NCI-H2081 treated with DMSO at 0.1 percent for 48 hours (cell line): ENCODE measurements at places on chromosomes 13 and 19.
A peak's percentile ranks its signal among the peaks of the same experiment; 100 is the strongest.

DNA sequence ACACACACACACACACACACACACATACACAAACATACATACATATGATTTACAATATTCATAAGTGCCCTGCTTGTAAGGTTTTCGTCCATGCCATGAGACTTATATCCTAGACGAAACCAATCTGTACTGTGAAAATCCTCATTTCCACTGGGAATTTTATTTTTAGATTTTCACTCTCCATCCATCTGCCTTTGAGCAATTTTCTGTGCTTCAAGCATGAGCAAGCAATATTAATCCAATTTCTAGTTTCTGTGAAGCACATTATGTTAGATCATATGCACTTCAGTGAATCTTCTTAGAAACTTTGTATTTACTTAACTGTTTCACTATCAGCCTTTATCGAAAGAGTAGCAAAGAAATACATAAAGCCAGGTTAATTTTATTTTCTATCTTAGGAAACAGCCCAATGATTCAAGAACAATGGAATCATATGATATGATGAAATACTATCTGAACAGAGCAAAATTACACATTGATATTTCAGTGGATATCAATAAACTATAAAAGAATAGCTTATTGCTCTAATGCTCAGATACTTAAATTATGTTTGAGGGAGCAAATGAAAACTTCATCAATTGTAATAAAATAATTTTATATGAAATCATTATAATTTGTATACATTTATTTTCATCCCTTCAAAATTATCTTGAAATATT is 1100.7 kb upstream of the MIR17HG start:
- no peak for DNase-seq

DNA sequence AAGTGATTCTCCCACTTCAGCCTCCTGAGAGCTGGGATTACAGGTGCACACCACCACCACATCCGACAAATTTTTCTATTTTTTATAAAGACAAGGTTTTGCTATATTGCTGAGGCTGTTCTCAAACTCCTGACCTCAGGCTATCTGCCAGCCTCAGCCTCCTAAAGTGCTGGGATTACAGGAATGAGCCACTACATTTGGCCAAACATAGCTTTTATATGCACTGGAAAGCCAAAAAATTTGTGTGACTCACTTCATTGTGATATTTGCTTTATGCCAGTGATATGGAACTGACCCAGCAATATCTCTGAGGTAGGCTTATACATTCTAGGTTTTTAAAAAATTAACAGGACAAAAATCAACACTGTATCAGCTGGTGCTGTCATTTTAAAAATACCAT is 26.8 kb upstream of the ACOD1 start:
- DNase-seq, result no peak

DNA sequence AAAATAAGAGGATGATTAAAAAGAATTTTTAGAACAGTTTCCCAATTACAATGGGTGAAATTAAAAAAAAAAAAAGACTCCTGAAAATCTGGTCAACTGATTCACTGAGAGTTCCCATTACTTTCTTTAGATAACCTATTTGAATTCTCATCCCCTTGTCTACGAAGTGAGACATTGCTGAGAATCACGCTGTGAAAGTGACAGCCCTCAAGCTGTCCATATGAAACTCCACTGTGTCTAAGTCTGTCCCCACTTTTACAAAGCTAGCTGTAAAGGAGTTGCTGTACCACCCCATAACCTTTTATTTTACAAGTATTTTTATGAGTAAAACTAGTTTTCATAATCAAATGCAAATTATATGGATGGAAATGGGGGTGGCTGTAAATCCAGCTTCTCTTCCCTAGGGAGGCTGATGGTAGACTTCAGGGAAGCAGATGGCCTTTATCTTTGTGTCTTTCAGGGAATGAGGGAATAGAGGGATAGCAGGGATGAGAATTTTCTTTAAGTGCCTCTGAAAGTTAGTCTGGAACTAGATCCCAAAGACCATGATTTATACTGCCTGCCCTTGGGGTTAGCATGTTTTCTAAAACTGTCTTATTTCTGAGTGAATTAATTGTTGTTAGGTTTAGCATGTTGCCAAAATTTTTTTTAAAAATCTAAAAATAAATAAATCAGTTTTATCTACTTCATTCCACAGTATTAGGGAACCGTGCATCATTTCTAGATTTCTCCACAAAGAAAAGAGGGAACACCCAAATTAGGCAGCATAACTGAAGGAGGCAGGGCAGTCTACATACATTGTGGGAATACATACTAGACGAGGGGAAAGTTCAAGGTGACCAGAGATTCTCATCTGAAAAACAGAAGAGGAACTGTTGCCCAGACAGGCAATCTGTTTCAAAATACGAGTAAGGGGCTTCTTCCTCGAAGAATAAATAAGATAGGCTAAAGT is 1219.1 kb downstream of the UQCRFS1 start:
- DNase-seq, result no peak

DNA sequence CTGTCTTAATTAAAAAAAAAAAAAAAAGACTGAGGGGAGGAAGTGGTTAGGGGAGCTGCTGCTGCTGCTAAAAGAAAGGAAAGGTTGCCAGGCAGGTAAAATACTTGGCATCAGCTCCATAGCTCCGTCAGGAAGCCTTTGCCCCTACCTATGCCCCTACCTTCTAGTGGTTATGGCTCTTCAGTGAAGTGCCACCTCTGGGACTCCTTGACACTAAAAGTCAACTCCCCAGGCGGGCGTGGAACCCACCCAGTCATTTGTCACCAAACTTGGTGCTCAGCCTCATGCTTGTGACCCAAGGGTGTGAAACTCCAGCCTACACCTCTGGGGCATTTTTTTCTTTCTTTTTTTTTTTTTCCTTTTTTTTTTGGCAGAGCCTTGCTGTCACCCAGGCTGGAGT is 4.9 kb upstream of the NECTIN2 start:
- DNase-seq, result no peak

- no peak for DNase-seq
Measured at GRCh38 chr13:64529874-64530485, 2700.2 kb downstream of the PCDH9 start.

- DNase-seq, result peak; percentile 52
Measured at GRCh38 chr19:18157465-18158063, 4.6 kb downstream of the PIK3R2 start.

DNA sequence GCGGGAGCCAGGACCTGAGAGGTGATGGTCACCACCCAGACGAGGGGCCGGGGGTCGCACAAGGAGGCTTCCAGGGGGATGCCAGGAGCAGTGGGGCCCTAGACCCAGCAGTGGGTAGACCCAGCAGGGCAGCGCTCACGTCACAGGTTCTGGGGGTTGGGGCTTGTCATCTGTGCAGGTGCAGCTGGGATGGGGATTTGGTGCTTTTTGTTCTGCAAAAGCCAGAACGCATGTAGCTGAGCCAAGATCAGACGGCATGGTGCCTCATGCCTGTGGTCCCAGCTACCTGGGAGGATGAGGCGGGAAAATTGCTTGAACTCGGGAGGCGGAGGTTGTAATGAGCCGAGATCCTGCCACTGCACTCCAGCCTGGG is 15.1 kb downstream of the CSNK1G2 start:
- DNase-seq, result no peak

GRCh38 chr13:99404005-99404755 is 97.0 kb upstream of the GPR183 start:
- DNase-seq, result no peak

GRCh38 chr13:47459512-47459911 is 541.6 kb downstream of the SUCLA2 start:
- DNase-seq, result no peak

DNA sequence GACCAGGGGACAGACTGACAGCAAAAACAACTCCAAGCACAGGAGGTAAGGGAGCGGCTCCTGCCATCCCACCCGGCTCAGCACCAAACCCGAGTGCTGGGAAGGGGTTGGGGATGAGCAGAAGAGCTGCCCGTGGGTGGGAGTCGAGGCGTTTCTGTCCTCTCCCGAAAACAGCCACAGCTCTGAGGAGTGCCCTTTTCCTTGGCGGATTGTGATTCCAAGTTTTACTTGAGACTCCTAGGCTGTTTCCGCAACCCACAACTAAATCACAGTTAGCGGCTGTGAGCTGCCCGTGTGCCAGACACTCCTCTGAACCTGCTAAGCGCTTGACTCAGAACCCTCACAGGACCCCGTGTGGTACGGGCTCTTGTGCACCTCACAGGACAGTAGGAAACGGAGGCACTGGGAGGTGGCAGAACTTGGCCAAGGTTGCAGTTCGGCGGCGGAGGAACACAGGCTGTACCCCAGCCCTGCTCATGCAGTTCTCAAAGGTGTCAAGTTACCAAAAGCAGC is 21.4 kb downstream of the CFAP97D2 start:
- DNase-seq, result no peak

GRCh38 chr13:114226088-114226487 is 8.6 kb upstream of the CDC16 start:
- no peak for DNase-seq

GRCh38 chr13:62595976-62596375 is 1180.3 kb upstream of the PCDH20 start:
- DNase-seq, result no peak

DNA sequence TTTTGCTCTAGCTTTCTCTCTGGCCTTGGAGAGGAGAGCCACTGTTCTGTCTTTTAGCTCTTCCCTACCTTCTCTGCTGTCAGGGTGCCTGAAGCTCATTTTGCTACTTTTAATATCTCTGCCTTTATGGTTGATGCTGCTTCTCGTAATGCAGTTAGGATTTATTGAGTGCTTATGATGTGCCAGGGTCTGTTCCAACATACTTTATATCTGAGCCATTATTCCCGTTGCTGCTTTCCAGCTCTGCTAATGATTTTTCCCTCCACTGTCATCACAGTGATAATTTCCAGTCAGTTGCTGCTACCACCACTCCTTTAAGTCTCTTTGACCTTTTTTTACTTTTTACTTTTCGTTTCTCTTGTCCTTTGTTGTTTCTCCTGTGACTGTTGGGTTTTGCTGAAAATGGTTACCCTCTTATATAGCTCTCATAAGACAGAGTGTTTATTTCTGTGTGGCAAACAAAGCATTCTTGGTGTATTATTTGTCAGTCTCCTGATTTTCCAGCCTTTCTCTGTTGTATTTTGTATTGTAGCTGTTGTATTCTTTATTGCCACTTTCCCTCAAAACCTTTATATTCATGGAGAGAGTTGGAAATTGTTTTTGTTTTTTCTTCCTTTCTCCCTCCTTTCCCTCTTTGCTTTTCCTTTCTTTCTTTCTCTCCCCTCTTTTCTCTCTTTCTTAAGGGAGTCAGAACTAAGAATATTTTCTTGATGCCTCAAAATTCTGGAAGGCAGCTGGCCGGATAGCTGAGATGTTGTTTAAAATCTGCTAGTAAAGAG is 37.4 kb downstream of the COG6 start:
- DNase-seq, result no peak

- no peak for DNase-seq
Measured at GRCh38 chr19:9986787-9987281, 23.5 kb downstream of the COL5A3 start.

GRCh38 chr19:15260939-15261338 is 28.7 kb upstream of the EPHX3 start:
- DNase-seq, result no peak

DNA sequence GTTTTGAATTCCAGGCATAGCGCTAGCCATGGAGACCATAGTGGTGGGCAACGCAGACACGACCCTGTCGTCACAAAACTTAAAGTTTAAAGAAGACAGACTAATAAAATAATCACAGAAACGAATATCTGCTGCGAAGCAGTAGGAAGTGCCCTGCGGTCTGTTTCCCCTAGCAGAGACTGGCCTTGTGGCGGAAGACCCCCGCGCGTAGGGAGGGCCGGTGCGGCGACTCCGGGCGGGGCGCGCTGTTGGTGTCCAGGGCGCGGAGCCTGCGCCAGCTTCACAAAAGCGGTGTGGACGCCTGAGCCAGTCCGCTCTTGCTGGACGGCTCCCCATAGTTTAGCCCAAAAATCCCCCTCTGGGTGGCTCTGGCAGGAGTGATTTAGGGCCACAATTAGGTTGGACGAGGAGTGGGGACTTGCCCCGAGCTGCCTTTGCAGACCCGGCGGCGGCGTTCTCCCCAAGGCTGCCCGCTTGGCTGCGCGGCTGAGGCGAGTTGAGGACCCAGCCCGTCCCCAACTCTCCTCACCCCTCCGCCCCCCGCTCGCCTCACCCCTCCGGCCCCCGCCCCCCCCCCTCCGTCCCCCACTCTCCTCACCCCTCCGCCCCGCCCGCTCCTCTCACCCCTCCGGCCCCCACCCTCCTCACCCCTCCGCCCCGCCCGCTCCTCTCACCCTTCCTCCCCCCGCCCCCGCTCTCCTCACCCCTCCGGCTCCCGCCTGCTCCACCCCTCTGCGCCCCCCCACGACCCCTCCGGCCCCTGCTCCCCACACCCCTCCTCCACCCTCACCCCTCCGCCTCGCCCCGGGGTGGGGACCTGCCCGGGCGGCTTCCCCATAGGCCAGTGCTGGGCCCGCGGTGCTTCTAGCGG is 14.2 kb upstream of the LATS2 start:
- no peak for DNase-seq

DNA sequence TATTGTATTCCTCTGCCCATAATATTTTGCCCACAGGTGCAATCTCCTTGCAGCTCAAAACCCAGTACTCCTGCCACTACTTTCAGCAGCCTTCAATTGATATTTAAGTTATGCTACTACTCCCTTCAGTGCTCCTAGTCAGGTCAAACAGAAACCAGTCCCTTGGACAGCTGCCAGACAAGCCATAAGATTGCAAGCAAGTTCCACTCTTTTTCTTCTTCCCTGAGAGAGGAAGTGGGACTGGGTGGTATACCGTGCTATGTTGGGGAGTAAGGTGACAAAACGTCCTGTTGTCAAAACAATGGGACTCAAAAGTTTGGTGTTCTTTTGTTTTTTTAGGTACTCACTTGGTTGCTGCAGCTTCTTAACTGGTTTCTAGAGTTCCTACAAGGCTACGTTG is 63.1 kb upstream of the FRY start:
- no peak for DNase-seq

- DNase-seq, result no peak
Measured at GRCh38 chr19:13985771-13986347, 20.3 kb downstream of the RFX1 start.

DNA sequence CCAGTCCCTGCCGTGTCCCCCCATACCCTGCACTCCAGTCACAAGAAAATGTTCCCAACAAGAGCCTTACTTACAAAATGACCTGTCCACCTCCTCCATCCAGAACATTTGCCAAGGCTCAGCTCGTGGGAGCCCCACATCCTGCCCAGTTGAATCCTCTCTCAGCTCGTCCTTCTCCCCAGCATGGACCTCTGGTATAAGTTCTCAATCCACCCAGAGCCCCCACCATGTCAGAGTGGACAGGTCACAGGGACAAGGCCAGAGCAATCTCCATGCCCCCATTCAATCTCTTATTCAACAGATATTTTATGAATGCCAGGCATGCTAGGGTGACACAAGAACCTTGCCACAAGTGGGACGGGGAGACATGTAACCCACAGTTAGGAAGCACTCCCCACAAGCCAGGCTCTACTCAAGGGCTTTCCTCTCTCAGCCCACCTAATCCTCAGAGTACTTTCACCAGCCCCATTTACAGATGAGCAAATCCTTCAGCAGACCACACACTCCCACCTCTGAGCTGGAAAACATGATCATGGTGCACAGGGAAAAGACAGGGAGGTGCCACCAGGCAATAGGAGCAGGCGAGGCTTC is 15.1 kb downstream of the DEDD2 start:
- no peak for DNase-seq

- no peak for DNase-seq
Measured at GRCh38 chr13:112852392-112852791, 116.6 kb upstream of the MCF2L start.

GRCh38 chr19:5977222-5977784 is 637 bp downstream of the RANBP3 start:
- no peak for DNase-seq
